ENCODE measurements at places on chromosomes 4 and X.

- no peak for DNase-seq
Measured at GRCh38 chrX:31132821-31133241, 61.0 kb upstream of the FTHL17 start.

DNA sequence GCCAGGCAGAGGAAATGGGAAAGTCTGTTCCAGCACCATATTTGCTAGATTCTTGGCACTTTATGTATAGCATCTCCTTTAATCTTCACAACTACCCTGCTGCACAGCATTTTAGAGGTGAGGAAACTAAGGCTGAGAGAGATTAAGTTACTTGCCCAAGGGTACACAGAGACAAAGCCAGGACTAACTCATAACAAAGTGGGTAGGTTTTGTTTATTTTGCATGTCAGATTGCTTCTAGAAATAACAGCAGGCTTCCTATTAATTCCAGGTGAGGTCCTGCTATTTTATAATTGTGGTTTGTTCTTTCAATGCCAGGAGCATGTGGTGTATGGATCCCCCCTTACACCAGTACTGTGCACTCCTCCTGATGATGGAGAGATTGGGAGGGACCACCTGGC, 15.0 kb downstream of the TCEANC start:
- DNase-seq, result no peak

DNA sequence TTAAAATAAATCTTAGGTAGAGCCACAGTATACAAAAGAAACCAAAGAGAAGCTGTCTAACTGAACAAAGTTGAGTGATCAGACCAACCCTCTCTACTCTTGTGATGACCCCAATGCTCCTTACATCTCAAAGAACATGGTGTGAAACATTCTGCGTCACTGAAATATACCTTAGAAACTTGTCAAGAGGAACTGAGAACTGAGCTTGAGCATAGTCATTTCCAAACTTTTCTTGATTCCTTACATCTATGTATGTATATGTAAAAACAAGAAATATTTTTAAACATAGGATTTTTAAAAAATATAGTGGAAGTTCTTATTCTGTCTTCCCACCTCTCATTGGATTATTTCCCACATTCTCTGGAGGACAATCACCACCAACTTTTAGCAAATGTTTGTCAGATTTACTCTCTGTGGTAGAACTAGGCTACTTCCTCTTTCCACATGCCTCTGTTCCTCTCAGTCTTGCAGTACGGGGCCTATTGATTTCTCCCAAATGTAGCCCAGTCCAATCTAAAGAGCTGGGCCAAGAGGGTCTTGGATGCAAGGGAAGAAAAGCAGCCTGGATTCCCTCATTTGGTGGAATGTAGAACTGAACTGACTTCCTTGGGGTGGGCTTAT, 98.2 kb upstream of the HHIP start:
- DNase-seq, result no peak

DNA sequence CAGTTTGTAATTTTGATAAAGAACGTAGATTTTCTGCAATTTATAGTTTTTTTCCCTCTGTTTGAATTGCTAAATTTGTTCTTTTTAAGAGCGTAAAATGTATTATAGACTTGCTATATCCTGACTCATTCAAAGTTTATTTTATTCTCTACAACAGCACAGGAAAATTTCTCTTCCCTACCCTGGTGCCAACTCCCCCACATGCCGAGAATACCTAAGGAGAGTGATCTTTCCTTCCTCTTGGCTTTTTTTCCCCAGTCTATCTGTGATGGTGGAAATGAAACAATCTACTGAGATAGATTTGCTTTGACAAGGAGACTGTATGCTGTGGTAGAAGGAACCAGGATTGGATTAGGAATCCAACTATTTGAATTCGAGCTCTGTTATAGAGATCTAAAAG, 271.6 kb downstream of the TLL1 start:
- no peak for DNase-seq

- DNase-seq, result no peak
Measured at GRCh38 chrX:97636473-97637140, 752.9 kb downstream of the RPA4 start.

GRCh38 chrX:71081330-71082123, 13.4 kb upstream of the SNX12 start:
- no peak for DNase-seq

GRCh38 chr4:162952232-162952631, 214.5 kb downstream of the NAF1 start:
- no peak for DNase-seq

GRCh38 chrX:104195489-104196084, 29.3 kb downstream of the FAM199X start:
- DNase-seq, result no peak

All from CD4-positive, alpha-beta T cell treated with Interferon gamma for 1 hour (primary cell).